Uterine smooth muscle cell (primary cell): ENCODE measurements at places on chromosomes 7 and 10. TPM values are rescaled to one million over a fixed set of nuclear protein-coding genes. Genes with fewer than 3 reads are reported as not detected.

CARD11 gene
- 0.62 and 1.9 TPM in 2 replicates for total RNA-seq

OR2A1 gene
- total RNA-seq, result not detected in 2 replicates

KIAA1549 gene
- 1.5 and 2.4 TPM in 2 replicates for total RNA-seq

OR9A4 gene
- total RNA-seq, result not detected in 2 replicates

CHCHD2 gene
- 535 and 580 TPM in 2 replicates for total RNA-seq

UNCX gene
- total RNA-seq, result not detected in 2 replicates

TEX36 gene
- total RNA-seq, result not detected in 2 replicates

FXYD4 gene
- total RNA-seq, result not detected in 2 replicates

HGF gene
- 101 and 486 TPM in 2 replicates for total RNA-seq
